Activated CD4-positive, CD25-positive, alpha-beta regulatory T cell treated with anti-CD3 and anti-CD28 coated beads, Interleukin-2, amount 50 U/mL, for 24 hours (primary cell): ENCODE measurements at places on chromosomes 2 and 18.

GRCh38 chr18:3878401-3878800 lies 428.4 kb downstream of the TGIF1 start:
- ATAC-seq, result no peak

GRCh38 chr2:21356086-21356856 lies 232.5 kb downstream of the TDRD15 start:
- no peak for ATAC-seq

DNA sequence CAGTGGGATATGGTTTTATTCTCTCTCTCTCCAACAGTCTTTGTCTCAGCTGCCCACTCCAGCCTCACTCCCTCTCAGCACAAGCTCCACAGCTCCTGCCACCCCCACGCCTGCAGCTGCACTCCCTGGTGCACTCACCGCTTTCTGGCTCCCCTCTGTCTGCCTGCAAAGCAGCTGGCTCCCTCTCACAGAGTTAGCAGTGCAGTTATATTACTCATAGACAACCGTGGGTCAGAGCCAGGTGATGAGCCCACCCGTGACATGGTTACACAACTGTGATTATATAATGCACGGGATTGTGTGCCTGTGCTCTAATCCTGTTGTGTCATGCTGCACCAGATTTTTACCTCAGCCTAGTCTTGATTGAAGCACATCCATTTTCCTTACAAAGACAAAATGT lies 276.9 kb upstream of the CHAC2 start:
- no peak for ATAC-seq

DNA sequence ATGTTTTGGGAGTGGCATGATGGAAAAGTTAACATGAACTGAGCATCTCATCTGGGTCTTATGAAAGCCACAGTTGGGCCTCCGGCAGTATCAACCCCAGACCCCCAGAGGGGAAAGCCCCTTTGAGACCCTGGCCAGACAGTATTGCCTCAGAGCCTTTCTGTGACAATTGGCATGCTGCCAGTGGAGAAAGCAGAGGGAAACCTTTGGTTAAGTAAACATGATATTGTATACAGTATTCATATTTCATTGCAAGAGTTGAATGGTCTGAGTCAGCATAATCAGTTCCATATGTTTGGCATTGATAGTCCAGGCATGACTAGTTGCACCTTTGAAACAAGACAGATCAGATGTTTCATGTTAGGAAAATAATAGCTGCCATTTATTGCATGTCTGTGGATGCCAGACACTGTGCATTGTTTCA lies 20.0 kb downstream of the MERTK start:
- no peak for ATAC-seq

GRCh38 chr2:148342086-148342485 lies 302.5 kb upstream of the EPC2 start:
- ATAC-seq, result no peak

GRCh38 chr2:120677696-120678247 lies 57.9 kb upstream of the GLI2 start:
- no peak for ATAC-seq

GRCh38 chr2:8576525-8577167 lies 105.2 kb upstream of the ID2 start:
- ATAC-seq, result peak; percentile 77

- no peak for ATAC-seq
Measured at GRCh38 chr18:77711096-77711495, 461.4 kb downstream of the GALR1 start.

DNA sequence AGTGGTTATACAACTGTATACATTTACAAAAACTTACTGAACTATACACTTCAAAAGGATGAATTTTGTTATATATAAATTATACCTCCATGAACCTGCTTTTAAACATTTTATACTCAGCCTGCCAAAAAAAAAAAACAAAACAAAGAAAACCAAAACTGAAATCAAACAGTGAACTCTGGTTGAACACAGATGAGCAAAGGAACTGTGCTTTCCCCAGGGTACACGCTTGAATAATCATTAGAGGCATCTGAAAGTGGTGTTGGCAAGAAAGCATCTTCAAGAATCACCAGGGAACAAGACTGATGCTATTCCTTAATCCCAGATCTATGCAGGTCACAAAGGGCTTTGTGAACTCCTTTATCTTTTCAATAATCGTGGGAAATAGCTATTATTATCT lies 77.0 kb upstream of the LYPD1 start:
- no peak for ATAC-seq

- no peak for ATAC-seq
Measured at GRCh38 chr2:105541189-105542050, 142.6 kb upstream of the FHL2 start.
